Renal pelvis (tissue), 12 donors: ENCODE measurements at places on chromosomes 2 and 18.
A peak's percentile ranks its signal among the peaks of the same experiment; 100 is the strongest.

- DNase-seq: no peak
Measured at GRCh38 chr2:178401994-178402437, 49.0 kb downstream of the PRKRA start.

DNA sequence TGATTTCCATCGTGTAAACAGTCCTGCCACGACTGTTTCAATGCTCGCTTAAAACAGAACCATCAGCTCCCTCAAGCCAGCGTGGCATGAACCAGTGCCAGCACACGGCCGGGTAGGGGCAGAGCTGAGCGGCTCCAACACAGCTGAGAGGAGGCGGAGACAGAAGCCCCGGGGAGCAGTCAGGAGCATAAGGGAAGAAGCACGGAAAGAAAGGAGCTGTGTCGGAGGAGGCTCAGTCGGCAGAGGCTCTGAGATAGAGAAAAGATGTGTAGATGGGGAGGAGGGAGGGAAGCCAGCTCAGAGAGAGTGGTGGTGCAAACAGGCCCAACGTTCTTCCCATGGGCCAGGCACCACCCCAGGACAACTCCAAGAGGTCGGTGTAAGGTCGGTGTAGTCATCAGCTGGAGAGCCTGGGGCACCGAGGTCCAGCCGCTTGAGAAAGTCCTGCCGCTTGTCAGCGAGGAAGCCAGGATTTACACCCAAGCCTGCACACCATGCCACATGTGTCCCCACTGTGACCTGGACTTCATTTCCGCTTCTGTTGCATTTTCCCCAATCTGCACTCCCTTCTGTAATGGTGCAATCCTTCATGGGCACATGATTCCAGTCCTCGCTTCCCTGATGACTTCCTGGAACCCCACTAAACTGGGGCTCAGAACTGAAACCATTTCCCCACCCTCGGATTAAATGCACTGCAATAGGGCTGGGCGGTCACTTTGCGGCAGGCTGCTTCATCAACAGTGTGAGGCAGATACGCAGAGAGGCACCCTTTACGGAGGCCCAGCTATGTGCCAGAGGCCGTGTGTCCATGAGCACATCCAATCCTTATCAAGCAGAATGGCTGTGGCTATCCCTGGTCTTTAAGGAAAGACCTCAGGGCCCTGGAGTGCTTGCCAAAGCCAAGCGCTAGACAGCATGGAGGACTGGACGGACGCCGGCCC is 43.5 kb downstream of the CYP27C1 start:
- no peak for DNase-seq

GRCh38 chr18:70459731-70460130 is 170.9 kb downstream of the SOCS6 start:
- DNase-seq: no peak

DNA sequence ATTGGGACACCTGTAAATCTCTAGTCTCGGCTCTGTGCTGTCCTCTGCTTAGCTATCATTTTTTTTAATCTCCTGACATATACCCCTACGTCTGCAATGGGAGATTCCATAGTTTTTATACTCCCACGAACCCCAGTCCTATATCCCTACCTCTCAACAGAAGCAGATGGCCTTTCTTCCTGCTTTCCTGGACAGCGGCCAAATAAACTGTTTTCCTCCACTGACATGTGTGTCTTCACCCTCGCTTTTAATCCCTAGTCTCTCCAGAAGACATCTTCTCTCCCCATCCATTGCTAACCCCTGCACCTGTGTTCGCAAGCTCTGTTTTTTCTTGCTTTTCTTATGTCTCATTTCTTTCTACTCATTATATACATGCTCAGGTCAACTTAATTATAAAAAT is 395.4 kb downstream of the EPHA4 start:
- DNase-seq: no peak

DNA sequence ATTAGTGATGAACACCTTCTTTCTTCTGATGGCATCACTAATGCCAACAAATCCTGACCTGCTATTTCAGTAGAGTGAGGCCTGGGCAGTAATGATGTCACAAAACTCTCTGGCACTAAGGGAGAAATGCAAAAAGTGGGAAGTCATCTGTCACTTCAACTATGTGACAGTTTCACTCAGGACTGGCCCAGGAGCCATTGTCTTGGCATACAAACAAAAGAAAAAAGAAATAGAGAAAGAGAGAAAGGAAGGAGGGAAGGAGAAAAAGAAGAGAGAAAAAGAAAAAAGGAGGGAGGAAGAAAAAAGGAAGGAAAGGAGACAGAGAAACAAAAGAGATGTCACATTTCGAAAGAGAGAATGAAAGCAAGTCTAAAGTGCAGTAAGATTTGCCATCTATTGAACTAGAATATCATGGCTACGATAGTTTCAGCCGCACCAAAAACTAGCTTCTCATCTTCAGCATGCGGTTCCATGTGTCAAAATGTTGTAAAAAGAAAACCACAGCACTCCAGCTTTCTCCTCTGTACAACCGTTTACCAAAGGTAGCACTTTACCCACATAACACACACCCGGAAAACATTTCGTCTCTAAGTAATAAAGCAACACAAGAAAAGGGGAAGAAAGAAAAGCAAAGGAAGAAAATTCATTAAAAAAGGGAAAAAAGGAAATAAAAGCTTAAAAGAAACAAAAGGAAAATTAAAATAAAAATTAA is 50.1 kb downstream of the CD226 start:
- DNase-seq: no peak

GRCh38 chr2:177334940-177335543 is 57.5 kb upstream of the AGPS start:
- no peak for DNase-seq

DNA sequence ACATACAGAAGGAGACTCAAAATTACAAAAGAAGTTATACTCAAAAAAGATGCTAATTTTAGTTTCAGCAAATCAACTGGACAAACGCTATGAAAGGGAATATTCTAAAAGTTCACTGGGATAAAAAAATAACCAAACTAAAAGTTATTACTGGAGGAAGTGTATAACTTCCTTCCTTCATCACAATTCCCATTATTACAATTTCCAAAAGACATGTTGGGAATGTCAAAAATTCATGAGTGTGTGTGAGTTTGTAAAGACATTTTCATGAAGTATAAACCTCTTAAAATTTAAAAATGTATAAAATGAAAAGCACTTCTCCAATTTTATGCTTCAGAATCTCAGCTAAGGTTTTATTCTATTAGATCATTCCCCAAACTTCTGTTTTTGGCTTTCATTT is 67.8 kb downstream of the MERTK start:
- DNase-seq: no peak

DNA sequence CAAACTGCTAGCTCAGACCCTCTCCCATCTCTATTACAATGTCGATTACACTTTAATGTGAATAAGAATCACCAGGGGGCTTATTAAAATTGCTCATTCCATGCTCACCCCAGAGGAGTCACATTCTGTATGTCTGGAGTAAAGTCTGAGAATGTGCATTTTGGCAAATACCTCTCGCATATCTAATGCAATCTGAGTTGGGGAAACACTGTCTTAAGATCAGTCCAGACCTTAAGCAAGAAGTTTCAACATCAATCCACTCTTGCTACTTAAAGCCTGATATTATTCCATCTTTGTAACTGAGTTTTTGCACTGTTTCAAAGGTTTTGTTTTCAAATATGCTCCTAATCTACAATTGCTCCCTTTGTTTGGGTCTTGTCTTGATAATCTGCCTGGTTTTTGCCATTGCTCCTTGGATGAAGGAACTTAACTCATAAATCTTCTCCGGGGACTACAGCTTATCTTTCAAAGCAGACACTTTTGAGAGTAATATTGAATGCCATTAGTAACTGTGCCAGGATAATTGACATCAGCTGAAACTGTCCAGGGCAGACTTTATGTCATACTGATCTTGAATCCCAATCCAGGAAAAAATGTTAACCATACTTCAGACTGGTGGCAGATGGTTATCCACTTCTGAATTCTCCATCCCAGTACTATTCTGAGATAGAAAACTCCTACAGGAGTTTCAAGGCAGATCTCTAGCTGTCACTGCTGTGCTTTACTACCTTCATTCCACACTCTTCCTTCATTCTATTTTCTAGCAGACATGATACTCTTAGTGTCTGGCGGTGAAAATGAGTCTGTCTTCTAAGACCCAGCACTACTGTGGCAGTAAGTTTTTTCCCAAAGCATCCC is 200.9 kb downstream of the ERBB4 start:
- no peak for DNase-seq

DNA sequence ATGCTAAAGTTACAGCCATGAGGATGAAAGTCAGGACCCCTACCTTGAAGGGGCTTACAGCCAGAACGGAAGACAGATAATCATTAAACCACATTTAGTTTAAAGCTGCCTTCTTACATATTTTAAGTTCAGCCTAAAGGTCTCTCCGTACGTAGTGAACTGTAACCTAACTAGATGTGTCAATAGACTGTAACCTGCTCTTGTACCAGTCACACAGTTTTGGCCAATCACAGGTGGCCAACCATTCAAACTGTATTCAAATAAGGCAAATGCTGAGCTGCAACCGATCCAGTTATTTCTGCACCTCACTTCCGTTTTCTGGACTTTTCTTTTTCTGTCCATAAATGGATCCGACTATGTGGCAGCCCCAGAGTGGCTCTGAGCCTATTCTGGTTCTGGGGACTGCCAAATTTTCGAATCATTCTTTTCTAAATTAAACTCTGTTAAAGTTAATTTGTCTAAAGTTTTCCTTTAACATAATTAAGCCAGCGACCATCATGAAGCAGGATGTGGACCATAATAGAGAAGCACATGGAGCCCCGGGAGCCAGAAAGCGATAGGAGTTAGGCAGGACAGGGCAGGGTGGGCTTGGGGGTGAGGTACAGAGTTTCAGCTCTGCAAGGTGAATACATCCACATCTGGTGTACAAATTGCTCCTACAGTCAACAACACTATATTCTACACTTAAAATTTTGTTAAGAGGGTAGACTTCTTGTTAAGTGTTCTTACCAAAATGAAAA is 48.4 kb upstream of the YPEL5 start:
- DNase-seq: peak; percentile 23

- no peak for DNase-seq
Measured at GRCh38 chr2:10329880-10330699, 27.4 kb downstream of the HPCAL1 start.

GRCh38 chr2:98710734-98711133 is 20.2 kb downstream of the MGAT4A start:
- no peak for DNase-seq
